ENCODE measurements at places on chromosomes 16 and 17.

DNA sequence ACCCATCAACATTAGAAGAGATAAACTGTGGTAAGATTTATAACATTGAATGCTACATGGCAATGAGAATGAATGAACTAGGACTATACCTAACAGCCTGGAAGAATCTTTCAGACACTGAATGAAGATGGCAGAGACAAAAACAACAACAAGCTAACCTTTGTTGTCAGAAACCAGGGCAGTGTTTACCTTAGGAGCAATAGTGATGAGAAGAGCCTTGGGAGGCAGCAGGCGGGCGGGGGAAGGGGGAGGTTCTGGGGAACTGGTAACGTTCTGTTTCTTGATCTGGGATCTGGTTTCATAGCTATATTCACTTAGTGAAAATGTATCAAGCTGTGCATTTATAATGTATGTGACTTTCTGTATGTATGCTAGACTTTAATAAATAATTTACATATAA, 139.0 kb upstream of the TNRC6C start:
- no peak for DNase-seq

DNA sequence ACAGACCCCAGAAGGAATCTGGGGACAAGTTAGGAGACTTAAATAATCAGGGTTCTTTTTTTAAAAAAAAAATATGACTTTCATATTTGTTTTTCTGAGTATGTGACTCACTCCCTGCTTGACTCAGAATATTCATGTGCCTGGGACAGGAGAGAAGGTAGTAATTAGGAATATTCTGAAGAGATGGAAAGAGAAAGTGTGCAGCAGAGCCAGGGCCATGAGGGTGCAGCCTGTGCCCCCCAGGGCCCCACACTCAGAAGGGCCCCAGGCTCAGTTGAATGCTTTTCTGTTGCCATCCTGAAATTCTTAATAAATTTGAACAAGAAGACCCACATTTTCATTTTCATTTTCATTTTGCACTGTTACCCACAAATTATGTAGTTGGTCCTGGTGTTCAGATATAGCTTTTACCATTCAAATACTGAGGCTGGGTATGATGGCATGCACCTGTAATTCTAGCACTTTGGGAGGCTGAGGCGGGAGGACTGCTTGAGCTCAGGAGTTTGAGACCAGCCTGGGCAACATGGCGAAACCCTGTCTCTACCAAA, 11.5 kb upstream of the LONP2 start:
- no peak for DNase-seq

DNA sequence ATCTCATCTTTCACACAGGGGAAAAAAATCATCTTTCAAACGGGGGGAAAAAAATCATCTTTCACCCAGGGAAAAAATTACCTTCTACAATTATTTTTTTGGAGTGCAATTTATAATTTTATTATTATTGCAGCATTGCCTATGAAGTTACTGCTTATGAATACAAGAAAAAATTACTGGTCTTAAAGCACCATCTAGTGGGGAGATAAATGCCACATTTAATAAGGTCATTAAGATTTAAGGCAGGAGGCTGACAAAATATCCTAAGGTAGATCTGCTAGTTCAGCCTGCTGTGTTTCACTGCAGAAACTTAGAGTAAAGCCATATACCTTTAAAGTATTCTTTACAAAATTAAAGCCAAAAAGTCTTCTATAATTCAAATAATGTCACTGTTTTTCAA, 13.7 kb downstream of the SHCBP1 start:
- no peak for DNase-seq

GRCh38 chr17:15422392-15422965, 44.9 kb downstream of the CDRT4 start:
- DNase-seq: no peak

DNA sequence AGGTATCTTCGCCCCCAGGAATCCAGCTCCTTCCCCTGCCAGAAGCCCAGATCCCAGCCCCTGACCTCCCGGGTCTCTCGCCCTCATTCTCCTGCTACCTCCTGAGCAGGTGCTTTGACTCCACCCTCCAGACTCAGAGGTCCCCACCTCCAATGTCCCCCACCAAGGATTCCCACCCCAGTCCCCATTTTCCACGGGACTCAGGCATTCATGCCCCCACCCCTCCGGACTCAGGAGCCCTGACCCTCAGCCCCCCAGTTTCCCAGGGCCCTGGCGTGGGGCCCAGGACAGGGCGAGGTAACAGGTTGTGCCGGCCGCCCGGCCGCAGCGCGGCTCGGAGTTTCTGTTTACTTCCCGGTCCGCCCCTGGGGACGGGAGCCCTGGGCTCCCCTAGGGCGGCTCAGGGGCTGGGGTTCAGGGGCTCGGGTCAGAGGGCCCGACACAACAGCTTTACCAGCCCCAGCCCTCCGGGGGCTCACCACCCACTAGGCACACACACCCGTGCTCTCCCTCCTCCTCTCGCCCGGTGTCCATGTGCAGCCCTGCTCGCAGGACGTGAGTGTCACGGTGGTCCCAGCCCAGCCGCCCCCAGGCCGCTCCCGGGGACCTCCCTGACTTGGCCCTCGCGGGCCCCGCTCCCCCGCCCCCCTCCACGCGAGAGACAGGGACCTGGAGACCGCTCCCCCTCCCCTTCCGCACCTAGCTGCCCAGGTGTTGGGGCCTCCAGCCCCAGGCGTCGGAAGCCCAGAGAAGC, 595 bp downstream of the BICDL2 start:
- DNase-seq: no peak

DNA sequence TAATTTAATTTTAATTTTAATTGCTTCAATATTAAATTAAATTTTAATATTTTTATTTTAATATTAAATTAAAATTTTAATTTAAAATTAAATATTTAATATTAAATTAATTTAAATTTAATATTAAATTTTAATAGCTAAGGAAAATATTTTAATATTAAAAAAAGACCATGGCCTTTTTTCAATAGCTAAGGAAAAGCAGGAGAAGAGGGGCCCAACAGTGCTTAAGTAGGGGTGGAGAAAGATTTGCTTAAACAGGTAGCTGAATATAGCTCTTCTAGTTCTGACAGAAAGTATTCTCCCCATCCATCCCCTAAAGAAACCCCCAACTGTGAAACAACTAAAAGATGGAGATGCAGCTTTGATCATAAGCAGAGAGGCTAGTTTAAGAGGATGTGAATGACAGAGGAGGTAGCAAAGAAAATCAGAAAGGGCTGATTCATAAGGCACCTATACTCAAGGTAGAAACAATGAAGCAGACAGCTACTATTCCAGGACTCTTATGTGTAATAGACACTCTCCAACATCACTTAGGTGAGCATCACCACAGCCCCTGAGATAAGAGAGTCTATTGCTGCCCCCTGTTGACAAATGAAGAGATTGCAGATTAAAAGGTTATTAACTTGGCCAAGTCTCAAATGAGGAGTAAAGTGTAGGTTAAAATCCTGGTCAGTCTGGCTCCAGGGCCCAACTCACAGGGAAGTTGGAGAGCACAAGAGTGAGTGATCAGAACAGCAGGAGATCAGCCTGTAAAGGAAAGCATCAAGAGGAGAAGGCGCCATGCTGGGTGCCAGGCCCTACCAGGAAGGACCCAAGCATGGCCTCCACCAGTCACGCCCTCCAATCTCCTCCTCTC, 7.8 kb upstream of the RNASEK start:
- no peak for DNase-seq

DNA sequence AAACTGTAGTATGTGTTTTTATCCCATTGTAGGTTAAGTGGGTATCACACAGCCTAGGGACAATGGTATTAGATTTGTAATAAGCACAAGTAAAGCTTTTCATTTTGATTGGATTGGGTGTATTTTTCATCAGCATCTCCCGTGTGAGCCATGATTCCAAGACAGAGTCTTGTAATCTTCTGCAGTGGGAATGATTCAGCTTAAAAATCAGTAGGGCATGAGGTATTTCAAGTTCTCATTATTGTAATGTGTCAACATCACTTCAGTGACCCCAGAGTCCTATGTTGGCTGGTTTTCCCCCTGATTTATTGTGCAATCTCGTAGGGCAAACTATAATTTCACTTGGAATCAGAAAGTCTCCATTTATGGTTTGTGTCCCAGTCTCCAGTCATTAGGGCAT, 833.2 kb upstream of the RBFOX1 start:
- no peak for DNase-seq

DNA sequence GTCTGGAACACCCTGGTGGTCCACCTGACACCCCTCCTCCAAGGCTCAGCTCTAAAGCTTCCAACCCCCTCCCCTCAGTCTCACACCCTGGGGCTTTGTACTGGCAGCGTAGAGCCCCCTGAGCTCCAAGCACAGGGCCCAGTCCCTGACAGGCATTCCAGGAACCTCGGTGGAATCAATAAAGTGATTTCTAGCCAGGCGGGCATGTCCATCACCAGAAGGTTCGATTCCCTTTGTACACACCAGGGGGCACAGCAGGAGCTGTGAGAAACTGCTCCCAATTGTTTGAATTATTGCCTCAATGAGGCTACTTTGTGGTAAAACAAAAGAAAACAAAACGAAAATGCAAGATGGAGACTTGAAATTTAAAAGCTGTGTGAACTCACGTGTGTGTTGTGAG, 51.8 kb downstream of the SMPD3 start:
- DNase-seq: peak; percentile 52
